Endothelial cell of umbilical vein (primary cell): ENCODE measurements at places on chromosomes 5 and 9. TPM values are rescaled to one million over a fixed set of nuclear protein-coding genes. Genes with fewer than 3 reads are reported as not detected.

SPAAR gene
- 20.8 and 23.0 TPM in 2 replicates for polyA plus RNA-seq

DNA sequence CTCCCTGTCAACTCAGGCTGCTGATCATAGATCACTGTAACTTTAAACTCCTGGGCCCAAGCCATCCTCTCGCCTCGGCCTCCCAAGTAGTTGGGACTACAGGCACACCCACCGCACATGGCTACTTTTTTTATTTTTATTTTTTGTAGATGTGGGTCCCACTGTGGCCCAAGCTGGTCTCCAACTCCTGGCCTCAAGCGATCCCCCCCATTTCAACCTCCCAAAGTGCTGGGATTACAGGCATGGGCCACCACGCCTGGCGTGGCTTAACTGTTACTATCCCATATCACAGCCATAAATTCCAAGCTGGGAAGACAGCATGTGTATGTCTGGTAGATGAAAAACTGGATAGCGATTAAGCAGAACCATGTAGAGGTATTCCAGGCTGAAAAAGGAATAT is 1.0 kb downstream of the HDAC3 start:
- no peaks in the 10 kb centered on the region for H3K36me3 ChIP-seq
- no peaks in the 10 kb centered on the region for H3K27me3 ChIP-seq
- peaks cover 19% of the 10 kb centered on the region for H3K4me1 ChIP-seq
- no peak overlapping the region for H3K27ac ChIP-seq

IGFBPL1 gene
- polyA plus RNA-seq = 0.16 TPM in 1 of 2 replicates, not detected in the other

NTNG2 gene
- polyA plus RNA-seq = 0.08 and 0.11 TPM in 2 replicates
